ENCODE measurements at places on chromosomes 12 and 14.

DNA sequence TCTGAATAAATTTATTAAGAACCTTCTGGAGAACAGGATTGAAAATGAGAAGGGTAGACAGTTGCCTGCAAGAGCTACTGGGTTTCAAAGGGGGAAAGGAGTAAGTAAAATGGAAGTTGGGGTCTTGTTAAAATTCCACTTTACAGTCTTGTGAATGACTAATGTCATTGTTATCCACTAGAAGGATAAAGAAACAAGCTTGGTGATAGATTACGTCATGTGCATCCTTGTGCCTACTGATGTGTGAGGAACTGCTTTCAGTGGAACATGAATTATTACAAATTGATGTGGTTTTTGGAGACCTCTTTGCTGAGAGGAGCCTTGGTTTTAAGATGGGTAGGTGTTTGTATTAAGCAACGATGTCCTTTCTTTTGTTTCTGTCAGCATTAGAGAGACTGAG is 272.5 kb upstream of the PRICKLE1 start:
- no peak for DNase-seq

DNA sequence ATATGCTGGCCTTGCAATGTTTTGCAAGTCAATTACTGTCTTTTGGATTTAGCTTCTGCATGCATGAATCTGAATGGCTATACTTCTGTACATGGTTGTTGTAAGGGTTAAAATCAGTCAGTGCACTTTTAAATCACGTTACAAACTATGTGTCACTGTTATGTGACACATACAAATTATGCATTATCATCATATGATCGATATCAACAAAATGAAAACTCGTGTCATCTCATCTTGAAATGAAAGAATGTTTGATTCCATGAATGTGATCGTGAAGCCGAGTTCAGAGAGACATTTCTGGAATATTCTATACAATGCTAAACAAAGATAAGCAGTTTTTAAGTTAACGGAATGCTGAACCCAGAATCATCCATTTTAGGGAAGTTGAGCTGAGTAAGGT is 116.5 kb downstream of the HMGA2 start:
- DNase-seq, result no peak

DNA sequence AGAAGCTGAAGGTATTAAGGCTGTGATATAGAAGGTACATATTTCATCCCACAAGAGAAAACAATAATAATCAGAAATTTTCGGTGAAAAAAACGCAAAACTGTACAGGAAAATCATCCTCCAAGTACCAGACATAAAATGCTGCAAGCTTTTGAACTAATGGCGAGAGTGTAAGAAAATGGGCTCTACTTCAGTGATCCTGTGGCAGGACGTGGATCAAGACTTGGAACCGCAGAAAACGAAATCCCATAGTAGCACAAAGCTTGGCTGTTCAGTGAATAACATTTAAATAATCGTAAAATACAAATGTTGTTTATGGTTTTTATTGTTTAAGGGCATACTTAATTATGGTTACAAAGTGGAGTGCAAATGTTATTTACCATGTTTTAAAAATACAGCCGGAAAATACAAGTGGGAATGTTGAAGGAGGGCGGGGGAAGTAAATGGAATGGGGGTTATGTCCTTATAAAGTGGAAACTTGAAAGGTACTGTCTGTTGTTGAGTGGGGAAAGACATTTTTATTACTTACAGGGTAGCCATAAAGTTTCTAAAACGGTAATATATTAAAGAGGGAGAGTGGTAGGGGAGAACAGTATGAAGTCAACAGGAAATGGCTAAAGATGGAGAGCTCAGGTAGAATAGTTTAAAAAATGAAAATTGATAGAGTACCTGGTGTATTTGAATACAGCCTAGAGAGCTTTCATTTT is 1.1 kb downstream of the SMIM10L1 start:
- peak; percentile 18 for DNase-seq

GRCh38 chr14:65943916-65944410 is 531.4 kb downstream of the FUT8 start:
- DNase-seq, result no peak

DNA sequence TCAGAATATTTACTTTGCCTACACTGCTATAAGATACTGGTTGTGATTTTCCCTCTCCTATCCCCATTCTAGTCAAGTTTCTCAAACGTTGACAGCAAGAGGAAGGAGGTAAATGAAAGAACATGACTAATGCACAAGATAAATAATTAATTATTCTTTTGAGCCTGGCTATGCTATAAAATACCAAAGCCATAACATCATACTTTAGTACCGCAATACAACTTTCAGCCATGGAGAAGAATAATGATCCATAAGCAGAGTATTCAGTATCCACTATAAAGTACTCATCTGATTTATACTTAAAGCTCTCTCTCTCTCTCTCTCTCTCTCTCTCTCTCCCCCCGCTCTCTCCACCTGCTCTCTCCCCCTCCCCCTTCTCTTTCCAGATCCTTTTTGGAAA is 41.3 kb downstream of the TDG start:
- peak; percentile 66 for DNase-seq

- no peak for DNase-seq
These were observed 2.4 kb downstream of the HRK start for GRCh38 chr12:116878567-116879508.

DNA sequence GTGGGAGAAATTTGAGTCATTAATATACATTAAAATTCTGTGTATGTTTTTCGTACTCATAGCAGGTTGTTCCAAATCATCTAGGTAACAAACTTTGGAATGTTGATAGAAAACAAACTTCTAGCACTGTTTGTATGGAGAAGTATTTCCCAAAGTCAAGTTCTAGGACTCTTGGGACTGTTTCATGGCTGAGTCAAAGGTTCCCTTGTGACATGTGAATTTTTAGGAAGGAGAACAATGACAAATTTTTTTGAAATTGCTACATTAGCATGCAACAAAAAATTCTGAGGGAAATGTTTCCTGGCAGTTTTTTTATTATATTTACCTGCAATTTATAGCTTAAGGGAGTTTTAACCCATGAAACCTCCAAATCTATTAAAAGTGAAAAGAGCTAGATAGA is 73.8 kb downstream of the RASSF8 start:
- DNase-seq, result peak; percentile 38

GRCh38 chr12:64352181-64352580 is 38.4 kb downstream of the C12orf56 start:
- no peak for DNase-seq

- no peak for DNase-seq
These were observed 2.9 kb upstream of the NYNRIN start for GRCh38 chr14:24395609-24396582.

GRCh38 chr12:40215982-40216381 is 8.8 kb upstream of the LRRK2 start:
- peak; percentile 38 for DNase-seq

DNA sequence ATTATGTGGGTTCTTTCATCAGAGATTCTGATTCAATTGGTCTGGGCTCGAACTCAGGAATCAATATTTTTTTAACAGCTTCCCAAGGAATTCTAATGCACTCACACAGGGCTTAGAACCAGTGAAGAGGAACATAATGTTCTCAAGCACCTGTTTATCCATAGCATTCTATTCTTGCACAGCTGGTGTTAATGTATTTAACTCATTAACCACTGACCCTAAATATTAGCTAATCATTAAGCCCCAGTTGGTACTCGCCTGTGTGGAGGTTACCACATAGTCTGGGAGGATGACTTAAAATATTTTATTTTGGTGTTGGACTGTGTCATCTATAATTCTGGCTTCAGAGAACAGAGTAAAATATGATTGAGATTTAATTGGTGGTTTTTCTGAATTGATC is 45.3 kb downstream of the LRP6 start:
- DNase-seq, result no peak

GRCh38 chr14:21524575-21525490 is 1.3 kb downstream of the SALL2 start:
- DNase-seq, result no peak

- no peak for DNase-seq
These were observed 3.9 kb downstream of the KRT2 start for GRCh38 chr12:52648012-52648550.

DNA sequence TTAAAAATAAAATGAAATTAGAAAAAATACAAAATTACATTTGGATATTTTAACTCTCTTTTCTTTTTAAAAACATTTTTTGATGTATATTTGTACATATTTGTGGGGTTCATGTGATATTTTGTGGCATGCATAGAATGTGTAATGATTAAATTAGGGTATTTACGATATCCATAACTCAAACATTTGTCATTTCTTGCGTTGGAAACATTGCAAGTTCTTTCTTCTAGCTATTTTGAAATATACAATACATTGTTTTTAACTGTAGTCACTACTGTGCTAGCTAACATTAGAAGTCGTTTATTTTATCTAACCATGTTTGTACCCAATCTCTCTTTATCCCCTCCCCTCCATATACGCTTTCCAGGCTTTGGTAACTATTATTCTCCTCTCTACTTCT is 13.9 kb upstream of the EIF2S3B start:
- no peak for DNase-seq

GRCh38 chr14:46054526-46054925 is 597.1 kb downstream of the RPL10L start:
- peak; percentile 81 for DNase-seq

DNA sequence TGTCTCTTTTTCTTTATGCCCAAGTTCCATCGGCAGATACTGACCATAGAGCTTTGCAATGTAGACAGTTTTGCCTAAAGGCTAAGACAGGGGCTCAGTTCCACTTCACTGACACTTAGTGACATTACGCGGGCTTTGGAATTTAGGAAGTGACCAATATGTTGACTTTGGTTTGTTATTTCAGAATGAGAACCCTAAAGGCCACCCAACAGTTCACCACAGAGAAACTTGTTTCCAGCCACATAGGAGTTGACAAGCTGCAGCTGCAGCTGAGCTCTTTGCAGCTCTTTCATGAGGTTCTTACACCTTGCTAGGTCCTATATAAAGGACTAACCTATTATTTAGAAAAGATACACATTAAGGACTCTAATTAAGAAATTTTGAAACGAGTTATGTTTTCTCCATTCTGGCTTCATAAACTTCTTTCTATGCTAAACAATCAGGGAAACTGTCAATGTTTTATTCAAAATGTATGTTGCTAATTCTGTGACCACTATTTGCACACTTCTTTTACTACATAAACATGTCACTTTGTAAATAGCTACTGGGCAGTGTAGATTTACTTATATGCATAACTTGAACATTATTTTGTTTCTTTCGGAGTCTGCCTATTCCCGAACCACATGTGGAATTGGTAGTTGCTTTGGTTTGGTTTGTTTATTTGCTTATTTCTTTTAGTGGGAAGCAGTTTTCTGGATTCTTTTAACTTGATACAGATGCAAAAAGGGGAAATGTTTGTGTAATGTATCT is 18.5 kb upstream of the KLRD1 start:
- DNase-seq, result no peak

DNA sequence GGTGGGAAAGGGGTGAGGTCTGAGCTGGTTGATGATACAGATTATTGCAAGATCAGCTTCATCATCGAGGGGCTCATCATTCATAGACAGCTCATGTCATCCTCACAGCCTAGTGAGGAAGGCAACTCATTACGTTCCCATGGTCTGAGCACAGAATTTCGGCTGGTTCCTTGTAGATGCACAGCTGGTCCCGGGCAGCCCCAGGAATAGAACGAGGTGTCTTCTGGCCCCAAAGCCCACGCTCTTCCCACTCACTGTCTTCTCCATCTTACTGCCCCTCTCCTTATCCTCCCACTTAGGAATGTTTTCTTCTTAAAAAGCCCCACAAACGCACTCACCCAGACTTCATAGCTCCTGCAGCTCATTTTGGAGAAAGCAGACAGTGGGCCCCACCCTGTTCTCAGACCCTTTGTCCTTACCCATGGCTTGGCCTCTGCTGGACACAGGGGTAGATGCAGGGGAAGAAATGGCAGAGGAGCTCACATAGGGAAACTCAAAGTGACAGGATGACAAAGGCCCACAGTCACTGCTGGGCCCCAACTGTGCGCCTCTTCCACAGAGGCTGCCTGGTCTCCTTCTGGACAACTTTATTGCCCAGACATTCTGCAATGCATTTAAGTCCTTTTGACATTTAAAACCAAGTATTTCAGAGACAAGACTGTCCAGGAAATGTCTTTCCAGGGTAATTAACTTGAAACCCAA is 162.2 kb downstream of the ADGRD1 start:
- no peak for DNase-seq

DNA sequence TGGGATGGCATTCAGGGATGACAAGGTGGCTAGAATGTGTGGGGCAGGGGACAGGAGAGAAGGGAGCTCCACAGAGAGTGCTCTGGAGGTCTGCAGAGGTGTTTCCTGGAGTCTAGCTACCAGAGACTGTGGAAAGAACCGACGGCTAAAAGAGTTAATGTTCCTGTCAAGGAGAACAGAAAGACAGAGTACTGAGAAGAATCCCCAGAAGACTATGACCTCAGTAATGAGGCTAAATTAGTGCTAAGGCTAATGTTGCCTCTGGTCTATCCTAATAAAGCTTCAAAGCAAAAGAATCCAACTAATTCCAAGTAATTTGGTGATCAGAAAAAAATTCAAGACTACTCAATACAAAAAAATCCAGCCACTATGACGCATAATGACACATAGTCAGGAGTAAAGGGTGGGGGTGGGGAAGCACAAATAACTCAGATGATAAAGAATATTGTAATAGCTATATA is 44.7 kb downstream of the FERMT2 start:
- DNase-seq, result peak; percentile 83

DNA sequence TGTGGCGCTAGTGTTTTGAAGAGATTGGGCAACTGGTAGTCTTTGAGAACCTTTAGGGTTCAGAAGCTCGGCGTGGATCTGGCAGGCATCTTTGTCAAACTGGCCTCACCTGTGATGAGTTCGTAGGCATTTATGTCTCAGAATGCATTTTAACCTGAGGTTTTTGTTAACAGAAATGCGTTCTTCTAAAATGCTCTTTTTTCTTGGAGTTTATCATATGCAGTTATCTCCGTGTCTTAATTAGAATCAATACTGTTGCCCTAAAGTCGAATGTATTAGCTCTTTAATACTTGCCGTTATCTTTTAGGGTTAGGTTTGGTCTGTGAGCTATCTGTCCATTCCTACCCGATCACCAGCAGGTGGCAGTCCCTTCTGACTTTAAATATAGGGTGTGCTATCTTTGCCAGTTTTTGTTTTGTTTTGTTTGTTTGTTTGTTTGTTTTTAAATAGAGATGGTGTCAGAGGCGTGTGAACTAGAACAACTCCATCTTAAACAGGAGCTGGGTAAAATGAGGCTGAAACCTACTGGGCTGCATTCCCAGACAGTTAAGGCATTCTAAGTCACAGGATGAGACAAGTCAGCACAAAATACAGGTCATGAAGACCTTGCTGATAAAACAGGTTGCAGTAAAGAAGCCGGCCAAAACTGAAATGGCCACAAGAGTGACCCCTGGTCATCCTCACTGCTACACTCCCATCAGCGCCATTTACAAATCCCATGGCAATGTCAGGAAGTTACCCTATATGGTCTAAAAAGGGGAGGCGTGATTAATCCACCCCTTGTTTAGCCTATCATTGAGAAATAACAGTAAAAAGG is 1.4 kb downstream of the ATF1 start:
- DNase-seq, result peak; percentile 58
